Hematopoietic multipotent progenitor cell treated with erythropoietin and hydrocortisone succinate and interleukin-3 and kit ligand, for 6 days (in vitro differentiated cells): ENCODE measurements at places on chromosomes 7 and 10.

GRCh38 chr10:36280890-36281499 is 638.9 kb upstream of the FZD8 start:
- no peak for DNase-seq

- no peak for DNase-seq
These were observed 254.1 kb downstream of the WDR37 start for GRCh38 chr10:1310271-1310789.

DNA sequence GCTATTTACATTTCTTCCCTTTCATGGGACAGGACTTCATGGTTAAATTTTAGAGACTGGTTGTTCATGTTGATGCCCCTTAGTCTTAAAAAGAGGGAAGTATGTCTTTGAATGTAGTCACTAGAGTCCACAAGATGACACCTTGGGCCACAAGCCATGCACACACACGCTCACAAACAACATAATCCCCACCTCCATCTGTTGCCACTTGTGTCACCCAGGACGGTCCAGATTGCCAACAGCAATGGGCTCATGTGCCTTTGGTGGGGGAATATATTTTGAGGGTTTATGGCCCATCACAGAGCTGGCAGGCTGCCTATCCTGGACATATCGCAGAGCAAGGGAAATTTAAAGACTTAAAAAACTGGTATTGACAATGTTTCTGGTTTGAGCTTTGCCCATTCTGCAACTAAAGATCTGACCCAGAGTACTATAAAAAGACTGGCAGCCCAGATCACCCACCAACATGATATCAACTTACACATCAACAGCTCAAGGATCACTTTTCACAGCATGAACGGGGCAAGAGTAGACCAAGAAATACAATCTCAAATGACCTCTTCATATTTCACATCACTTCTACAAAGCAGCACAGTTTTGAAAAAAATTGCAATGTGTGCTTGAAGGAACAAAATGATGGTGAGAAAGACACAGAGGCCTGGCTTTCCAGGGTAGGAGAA is 50.5 kb downstream of the STRA8 start:
- no peak for DNase-seq

GRCh38 chr10:21526860-21527597 is 1.5 kb upstream of the SKIDA1 start:
- DNase-seq = peak; percentile 77

DNA sequence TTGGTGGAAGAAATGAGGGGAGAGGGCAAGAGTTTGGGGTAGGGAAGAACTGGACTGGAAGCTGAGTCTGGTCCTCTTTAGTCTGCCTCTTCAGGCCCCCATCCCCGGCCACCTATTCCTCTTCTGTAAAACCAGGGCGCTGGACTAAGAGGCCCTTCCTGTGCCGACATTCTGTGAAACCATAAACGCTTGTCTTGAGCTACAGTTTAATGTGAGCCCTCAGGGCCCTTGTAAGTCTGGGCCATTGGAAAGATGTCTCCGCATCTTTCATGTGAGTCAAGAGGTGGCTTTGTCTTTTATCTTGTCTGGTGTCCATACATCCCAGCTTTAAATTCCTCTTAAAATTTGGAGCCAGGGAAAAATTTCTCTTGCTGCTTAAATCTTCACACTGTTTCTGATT is 90.6 kb downstream of the PLCE1 start:
- no peak for DNase-seq

GRCh38 chr7:72098807-72099580 is 313.1 kb downstream of the CALN1 start:
- no peak for DNase-seq

DNA sequence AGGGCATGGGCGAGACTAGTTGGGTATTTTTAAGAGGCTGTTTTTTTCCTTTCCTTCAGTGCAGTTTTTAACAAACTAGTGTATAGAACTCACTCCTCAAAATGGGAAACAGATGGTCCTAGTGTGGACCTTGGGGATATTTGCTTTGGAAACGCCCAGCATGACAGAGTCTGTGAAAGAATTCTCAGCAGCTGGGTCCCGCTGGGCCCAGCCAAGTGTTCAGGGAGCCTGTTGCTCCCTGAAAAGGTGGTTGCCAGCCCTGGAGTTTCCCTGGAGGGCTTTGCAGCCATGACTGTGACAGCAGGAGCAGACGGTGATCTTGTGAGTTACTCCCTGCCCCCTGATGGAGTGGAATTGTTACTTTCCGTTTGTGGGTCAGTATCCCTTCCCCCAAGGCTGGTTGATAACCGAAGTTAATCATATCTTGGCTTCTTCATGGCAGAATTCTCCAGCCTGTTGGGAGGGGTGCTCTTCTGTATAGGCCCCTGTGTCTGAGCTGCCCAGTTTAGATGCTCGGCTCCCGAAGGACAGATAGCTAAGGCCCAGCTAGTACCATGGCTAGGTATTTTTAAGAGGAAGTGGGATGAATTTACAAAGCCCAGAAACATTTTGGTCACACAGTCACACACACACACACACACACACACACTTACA is 278.6 kb upstream of the HABP2 start:
- no peak for DNase-seq

DNA sequence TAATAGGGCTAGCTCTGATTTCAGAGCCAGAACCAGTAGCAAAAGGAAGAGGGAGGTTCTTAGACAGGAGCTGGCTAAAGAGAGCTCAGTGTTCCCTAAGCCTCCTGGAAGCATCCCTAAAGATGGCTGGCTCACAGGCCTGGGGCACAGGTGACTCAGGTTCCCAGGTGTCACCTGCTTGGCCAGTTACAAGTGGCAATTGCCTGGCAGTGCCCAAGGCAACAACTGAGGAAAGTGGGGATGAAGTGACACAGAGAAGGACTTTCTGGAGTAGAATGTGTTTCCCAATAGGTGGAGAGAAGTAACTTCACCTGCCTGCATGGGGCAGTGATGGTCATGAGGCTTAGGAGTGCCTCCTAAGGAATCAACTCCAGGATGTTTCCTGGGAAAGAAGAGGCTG is 66.5 kb upstream of the EEPD1 start:
- no peak for DNase-seq

GRCh38 chr7:77894574-77895091 is 96.1 kb downstream of the PHTF2 start:
- no peak for DNase-seq

GRCh38 chr7:138346975-138347374 is 113.1 kb upstream of the TRIM24 start:
- no peak for DNase-seq

GRCh38 chr7:35032166-35032565 is 5.1 kb downstream of the DPY19L1 start:
- DNase-seq = no peak

GRCh38 chr10:70302292-70302691 is 18.5 kb upstream of the NPFFR1 start:
- peak; percentile 62 for DNase-seq

DNA sequence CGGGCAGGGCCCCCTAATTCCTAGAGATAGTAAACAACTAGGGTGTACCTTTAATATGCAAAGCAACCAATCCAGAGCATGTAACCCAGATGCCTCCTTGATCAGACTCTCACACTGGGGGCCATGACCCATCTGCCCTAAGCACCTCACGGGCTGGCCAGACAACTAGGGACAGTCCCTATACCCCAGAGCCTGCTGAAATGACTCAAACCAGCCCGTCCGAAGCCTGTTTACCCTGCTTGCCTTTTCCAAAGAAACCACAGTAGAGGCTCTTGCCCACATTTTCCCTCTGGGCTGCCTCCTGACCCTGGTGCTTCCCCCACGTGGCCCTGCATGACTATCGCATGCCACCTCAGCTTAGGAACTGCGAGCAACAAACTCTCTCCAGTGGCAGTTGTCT is 46.2 kb downstream of the RGS10 start:
- DNase-seq = no peak

DNA sequence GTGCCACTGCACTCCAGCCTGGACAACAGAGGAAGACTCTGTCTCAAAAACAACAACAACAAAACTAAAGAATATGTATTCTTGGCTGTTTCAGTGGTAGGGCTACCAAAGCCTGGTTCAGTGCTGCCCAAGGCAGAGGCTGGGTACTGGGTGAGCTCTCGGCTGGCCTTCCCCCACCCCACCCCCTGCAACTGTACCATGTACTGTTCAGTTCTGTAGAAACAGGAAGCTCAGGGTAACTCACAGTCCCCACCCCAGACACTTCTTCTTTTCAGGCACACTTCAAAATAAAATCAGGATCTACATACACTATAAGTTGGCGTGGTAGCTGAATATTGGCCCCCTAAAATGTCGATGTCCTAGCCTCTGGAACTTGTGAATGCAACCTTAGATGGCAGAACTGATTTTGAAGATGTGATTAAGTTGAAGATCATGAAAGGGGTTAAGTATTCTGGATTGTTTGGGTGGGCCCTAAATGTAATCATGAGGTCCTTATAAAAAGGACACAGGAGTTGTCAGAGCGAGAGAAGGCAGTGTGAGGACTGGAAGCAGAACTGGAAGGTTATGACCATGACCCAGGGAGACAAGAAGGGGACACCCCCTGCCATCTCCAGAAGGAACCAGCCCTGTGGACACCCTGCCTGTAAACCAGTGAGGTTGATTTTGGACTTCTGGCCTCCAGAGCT is 31.2 kb downstream of the TBXAS1 start:
- peak; percentile 71 for DNase-seq

- no peak for DNase-seq
These were observed 77.7 kb upstream of the GLI3 start for GRCh38 chr7:42314696-42315095.

DNA sequence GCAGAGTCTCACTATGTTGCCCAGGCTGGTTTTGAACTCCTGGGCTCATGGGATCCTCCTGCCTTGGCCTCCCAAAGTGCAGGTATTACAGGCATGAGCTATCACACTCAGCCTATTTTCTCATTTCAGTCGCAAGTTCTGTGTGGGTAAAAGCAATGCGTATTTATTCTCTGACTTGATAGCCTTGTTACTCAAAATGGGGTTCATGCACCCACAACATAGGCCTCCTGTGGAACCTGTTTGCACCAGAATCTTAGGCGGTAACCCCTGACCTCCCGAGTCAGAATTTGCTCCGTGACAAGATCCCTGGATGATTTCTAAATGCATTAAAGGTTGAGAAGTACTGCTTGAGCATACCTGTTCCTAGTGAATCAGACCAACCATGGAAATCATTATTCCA is 7.3 kb downstream of the IL2RA start:
- no peak for DNase-seq

GRCh38 chr7:92991190-92991589 is 126.6 kb downstream of the SAMD9 start:
- DNase-seq = no peak

DNA sequence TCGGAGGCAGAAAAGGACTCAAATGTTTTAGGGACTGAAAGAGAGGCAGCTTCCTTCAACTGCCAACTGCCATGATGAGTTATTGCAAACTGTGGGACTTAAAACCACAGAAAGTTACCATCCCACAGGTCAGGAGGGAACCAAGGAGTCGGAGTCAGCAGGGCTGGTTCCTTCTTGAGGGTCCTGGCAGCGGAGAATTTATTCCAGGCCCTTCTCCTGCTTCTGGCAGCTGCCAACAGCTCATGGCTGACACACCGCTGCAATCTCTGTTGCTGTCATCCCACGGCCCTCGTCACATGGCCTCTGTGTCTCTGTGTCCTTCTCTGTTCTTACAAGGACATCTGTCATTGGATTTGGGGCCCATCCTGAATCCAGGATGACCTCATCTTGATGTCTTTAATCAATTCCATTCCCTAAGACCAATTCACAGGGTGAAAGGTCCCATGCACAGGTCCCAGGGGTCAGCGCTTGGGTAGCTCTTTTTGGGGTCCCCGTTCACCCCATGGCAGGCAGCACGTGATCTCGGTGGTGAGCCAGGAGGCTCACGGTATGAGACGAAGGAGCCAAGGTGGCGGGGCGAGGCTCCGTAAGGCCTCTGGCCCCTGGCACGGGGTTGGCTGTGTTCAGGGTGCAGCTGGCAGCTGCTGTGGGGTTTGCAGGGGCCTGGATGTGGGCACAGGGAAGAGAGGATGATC is 27.4 kb upstream of the PSMG3 start:
- no peak for DNase-seq

DNA sequence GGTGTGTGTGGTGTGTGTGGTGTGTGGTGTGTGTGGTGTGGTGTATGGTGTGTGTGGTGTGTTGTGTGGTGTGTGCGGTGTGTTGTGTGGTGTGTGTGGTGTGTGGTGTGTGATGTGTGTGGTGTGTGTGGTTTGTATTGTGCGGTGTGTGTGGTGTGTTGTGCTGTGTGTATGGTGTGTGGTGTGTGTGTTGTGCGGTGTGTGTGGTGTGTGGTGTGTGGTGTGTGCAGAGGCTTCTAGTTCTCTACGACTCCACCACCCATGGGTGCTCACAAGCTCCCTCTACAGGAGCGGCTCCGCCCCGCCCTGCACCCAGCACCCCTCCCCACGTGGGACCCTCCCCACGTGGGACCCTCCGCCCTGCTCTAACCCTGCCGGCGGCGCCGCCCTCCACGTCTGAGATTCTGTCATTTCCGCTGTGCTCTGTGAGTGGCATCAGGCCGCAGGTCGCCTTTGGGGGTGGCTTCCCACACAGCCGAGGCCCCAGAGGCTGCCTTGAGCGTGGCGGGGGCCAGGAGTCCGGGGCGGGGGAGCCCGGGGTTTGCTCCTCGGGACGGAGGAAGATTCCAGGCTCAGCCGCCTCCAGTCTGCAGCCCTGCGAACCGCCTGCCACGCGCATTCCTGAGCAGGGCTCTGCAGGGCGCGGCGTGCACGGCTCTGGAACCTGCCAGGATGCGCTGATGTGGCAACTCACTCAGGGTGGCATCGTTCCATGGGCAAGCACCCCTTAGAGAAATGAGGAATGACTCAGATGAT is 37.0 kb upstream of the DNAJB6 start:
- peak; percentile 41 for DNase-seq

GRCh38 chr10:22315455-22316285 is 518 bp upstream of the COMMD3 start:
- DNase-seq = peak; percentile 45

- DNase-seq = no peak
These were observed 194.3 kb upstream of the IGFBP3 start for GRCh38 chr7:46115410-46115809.
